ENCODE measurements at places on chromosomes 6 and 20.
A peak's percentile ranks its signal among the peaks of the same experiment; 100 is the strongest.

GRCh38 chr6:96899451-96899998, 1.8 kb upstream of the NDUFAF4 start:
- DNase-seq = no peak

GRCh38 chr6:124974771-124975377, 12.6 kb downstream of the RNF217 start:
- no peak for DNase-seq

- no peak for DNase-seq
Observed at GRCh38 chr6:163668061-163668426, 253.5 kb downstream of the QKI start.

GRCh38 chr6:140609956-140610355, 1235.5 kb upstream of the CITED2 start:
- DNase-seq = no peak

DNA sequence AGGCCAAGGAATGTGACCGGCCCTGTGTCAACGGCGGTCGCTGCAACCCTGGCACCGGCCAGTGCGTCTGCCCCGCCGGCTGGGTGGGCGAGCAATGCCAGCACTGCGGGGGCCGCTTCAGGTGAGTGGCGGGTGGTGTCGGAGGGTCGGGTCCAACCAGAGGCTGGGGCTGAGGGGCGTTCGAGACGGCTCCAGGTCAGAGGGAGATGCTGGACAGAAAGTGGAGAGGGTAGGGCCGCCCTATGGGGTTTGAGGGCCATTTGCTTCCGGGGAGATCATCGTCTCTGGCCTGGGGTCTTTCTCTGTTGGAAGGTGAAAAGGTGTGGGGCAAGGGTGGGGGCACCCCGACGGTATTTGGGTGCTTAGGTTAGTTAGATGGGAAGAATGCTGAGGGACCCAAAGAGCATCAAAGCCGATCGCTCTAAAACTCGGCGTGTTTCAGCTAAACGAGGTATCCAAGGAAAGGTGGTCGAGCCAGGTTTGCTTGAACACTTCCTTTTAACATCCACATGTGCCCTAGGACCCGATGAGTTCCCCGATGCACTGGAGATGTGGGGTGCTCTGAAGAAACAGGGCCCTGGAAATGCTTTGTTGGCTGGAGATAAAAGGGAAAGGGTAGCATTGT, 691 bp downstream of the ATRN start:
- DNase-seq = no peak

GRCh38 chr20:47606414-47606982, 104.8 kb downstream of the NCOA3 start:
- DNase-seq = peak; percentile 15

DNA sequence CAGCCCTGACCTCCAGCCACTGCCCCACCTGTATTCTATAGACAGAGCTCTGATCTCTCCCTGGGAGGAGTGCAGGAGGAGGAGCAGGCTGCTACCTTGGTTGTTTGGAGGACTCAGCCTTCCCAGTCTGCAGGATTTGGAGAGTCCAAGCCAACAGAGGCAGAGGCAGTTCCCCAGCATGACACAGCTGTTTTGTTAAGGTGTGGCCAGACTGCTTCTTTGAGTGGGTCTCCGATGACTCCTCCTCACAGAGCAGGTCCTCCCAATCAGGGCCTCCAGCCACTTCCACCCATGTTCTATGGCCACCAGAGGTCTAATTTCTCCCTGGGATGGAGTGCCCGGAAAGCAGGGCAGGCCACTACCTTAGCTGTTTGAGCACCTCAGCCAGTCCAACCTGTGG, 203.5 kb downstream of the HACE1 start:
- no peak for DNase-seq

DNA sequence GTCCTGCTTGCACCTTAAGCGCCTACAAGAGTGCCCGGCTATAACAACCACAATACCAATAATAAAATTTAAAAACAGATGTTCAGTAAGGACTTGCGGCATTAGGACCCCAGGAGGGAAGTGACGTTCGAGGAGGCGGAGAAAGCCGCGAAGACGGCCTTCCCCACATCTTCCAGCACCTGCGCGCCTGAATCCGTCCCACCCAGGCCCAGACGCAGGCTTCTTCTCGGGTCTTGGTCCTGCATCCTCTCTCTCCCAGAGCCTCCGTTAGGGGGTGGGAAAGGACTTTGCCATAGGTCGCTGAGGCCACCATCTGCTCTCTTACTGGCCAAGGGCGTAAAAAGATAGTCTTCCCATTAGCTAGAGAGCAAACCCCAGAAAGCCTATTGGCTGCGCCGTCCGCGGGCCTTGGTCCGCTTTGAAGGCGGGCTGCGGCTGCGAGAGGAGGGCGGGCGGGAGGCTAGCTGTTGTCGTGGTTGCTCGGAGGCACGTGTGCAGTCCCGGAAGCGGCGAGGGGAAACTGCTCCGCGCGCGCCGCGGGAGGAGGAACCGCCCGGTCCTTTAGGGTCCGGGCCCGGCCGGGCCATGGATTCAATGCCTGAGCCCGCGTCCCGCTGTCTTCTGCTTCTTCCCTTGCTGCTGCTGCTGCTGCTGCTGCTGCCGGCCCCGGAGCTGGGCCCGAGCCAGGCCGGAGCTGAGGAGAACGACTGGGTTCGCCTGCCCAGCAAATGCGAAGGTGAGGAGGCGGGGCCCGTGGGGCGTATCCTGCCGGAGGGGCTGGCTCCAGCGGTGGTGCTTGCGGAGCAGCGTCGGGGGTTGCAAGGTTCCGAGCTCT, at the start of gene CNPY3:
Gene CNPY3, plus strand, starts transcription at position 495 of the 835 bp plus-strand sequence. Its CDS starts 91 bp downstream, at position 586.
- peak; percentile 96 for DNase-seq

DNA sequence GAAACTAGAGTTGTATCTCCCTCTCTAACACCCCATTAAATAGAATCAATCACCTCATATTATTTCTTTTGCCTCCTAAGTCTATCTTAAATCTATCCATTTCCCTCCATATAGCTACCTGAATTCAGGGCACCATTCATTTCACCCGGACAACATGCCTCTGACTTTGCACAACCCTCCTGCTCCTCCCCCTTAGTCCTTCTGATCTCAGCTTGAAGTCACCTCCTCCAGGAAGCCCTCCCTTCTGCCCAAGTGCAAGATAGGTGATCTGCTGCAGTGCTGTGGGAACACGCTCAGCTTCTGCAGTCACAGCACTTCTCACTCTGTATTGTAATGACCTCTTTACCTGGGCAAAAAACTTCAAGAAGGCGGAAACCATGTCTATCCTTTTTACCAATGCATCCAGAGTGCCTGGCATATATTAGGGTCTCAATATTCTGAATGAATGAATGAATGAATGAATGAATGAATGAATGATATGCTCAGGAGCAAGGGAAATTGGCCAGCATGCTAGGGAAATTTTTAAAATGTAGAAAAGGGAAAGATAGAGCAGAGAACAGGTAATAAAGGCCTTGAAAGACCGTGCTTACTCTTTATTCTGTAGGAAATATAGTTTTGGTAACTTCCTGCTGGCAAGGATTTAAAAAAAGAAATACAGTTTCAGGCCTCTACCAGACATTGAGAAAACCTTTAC, 41.7 kb downstream of the MBOAT1 start:
- DNase-seq = no peak

DNA sequence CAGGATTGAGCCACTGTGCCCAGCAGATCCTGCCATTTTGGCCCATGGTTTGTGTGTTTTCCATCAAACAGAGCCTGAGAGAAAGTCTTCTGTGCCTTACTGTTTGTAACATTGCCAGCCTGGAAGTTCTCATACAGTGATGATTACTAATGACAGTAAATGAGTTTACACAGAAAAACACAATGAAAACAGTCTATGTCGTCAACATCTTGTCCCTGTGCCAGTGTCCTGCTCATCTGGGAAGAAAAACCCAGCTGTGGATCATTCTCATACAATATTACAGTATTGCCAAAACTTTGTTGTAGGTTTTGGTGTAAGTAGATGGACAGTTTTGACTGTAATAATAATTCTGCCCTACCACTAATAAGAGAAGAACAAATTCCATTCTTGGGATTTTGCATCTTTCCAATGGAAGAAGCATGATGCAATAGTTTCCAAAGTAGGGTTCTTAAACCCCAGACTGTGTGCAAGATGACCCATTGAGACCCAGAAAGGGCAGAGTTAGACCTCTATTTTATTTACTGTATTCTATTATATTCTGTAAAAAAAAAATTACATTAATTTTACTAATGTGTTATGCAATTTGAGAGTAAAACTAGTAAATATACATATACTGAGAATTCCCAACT, 135.0 kb upstream of the JARID2 start:
- DNase-seq = no peak

DNA sequence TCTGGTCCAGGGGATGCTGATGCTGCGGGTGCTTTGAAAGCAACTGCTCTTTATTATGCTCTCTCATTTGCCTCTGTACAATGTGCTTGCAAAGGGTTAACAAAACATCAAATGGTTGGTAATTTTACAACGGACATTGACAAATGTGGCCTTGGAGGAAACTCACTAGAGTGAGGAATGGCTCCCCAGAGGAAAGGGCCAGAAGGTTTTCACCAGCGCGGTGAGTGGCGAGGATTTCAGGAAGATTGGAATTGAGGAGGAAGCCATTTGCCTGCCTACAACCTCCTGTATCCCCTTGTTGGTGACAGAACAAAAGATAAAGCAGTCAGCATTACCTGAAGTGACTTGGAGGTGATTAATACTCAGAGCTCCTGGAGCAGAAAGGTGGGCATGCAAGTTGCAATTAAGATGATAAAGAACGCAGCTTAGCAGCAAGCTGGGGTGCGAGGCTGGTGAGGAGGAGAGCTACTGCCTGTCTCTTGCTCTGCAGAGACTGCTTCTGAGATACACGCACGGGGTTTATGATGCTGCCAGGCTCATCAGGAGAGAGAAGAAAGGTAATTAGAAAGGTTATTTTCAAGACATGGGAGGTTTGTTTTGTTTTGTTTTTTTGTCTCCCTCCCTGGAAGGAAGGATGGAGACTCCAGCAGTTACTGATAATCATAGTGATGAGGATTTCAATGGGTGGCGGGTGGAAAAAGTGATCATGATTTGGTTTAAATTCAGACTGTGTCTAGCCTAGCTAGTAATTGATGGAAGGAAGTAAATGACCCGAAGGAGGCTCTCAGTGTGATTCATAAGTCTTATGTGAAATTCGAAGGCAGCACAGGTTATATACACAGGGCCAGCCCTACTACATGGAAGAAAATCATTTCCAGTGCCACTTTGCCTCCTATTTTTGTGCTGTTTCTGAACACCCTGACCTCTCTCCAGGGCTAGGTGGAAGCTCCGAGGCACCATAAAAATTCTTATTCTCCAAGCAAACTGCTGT, 141.6 kb upstream of the DTNBP1 start:
- DNase-seq = no peak

DNA sequence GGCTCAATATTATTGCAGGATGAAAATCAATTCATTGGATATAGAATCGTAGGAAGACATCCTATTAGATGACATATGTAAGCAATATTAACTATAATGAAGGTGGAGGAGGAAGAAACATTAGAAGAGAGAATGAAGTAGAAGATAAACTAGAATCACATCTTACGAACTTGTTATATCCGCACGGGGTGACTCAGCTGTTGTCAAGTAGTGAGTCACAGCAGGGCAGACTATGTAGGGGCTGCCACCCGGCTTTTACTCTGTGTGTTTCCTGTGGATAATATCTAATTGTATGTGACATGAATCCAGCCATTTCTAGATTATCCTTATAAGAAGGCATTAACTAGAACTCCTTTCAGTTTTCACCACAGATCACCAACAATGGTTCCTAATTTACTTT, 520.2 kb downstream of the DOK5 start:
- DNase-seq = no peak

DNA sequence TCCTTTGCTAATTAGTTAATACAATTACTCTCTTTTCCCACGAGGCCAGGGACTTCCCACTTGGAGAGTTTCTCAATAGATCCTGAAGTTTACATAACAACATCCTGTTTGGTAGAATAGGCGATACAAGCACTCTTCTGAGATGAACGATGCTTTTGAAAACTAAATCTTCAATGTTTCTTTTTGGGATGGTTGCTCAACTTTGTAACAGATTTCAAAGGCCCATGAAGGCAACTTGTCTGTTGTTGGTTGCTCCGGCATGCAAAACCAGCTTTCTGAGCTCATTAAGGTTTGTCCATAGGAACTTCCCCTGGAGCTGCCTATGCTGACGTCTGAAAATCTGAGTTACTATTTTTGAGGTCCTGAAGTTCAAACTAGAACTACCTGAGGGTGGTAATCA, 25.9 kb upstream of the ROS1 start:
- no peak for DNase-seq

DNA sequence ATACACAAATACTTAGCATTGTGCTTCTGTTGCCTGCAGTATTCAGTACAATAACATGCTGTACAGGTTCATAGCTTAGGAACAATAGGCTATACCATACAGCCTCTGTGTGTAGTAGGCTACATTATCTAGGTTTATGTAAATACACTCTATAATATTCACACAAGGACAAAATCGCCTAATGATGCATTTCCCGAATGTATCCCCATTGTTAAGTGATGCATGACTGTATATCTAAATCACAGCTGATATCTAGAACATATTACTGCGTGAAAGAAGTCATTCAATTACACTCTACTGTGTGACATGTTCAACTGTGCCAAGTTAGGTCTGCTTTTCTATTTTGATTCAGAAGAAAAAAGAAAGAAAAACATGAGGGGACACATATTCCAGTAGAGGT, 633.5 kb downstream of the RFPL4B start:
- no peak for DNase-seq

GRCh38 chr6:106300944-106301343, 24.6 kb downstream of the ATG5 start:
- no peak for DNase-seq

GRCh38 chr20:40282941-40283340, 406.1 kb downstream of the MAFB start:
- no peak for DNase-seq

DNA sequence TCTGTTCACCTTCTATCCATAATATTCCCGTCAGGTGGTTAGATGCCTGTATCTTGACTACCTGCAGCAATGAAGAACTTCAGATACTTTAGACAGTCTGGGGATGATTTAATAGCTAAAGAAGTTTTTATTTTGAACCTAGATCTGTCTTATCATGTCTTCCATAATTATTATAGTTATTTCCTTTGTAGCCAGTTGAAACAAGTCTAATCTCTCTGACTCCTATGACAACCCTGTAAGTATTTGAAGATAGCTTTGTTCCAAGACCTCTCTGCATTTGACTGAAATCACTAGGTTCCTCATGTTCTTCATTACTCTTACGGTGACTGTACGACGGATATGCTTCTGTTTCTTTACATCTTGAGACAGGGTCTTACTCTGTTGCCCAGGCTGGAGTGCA, 316.6 kb upstream of the BMP2 start:
- no peak for DNase-seq

- no peak for DNase-seq
Observed at GRCh38 chr6:166009385-166010031, 158.1 kb downstream of the TBXT start.

GRCh38 chr6:166381381-166381732, 1.4 kb downstream of the MPC1 start:
- no peak for DNase-seq

DNA sequence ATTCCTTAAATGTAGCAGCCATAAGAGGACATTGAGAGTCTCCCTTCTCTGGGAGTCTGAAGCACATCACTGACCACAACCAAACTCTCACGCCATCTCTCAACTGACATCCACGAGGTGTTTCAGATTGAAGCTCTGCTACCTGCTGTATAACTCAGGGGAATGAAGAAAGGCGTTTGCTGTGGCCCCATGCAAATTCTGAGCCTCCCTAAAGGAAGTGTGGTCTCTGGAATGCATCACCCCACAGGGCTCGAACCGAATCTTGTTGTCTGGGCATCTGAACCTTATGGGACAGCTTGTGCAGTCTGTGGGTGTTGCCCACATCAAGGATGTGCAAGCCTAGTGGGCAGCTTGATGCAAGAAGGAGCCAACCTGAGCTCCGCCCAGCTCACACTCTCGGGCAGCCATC, 10.9 kb downstream of the PMEPA1 start:
- no peak for DNase-seq

- no peak for DNase-seq
Observed at GRCh38 chr6:166105341-166106075, 62.1 kb downstream of the TBXT start.
